ENCODE measurements at places on chromosomes 12 and 14.

- DNase-seq: no peak
Observed at GRCh38 chr14:21526672-21527317, 649 bp upstream of the SALL2 start.

DNA sequence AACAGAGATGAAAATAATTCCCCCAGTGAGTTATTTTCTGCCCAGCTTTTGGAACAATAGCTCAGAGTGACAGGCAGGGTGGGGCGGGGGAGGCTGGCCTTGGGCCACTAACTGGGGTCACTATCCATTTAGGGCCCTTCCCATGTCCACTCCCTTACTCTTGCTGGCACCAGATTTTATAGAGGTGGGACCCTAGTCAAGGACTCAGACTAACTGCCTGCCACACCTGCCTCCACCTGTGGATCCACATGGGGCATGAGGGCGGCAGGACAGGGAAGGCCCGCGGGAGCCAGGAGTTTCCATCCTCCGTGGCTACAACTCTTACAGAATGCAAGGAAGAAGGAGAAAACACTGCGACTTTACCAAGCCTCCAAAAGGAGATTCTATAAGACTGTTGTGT lies 10.1 kb downstream of the VDR start:
- no peak for DNase-seq

DNA sequence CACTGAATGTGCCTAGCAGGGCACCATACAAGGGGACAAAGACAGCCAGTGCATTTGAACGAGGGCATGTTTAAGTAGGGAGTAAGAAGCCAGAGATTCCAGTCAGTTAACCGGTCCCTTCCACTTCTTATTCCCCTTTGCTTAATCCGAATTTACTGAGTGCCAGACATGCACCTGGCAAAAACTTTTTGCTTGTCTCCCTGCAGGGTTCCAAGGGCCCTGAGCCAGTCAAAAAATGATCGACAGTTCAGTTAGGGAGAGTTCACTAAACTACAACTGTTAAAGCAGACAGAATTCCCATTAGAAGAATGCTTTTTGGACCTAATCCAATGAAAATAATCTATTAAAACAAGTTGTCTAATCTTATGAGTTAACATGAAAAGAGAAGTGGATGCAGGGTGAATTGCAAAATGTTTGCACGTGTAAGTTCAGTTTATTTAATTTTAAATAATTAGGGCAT lies 193.8 kb downstream of the TMTC2 start:
- no peak for DNase-seq

GRCh38 chr12:67928621-67929383 lies 60.4 kb upstream of the IFNG-AS1 start:
- no peak for DNase-seq

GRCh38 chr12:126912111-126912510 lies 1354.9 kb upstream of the TMEM132C start:
- DNase-seq: no peak

DNA sequence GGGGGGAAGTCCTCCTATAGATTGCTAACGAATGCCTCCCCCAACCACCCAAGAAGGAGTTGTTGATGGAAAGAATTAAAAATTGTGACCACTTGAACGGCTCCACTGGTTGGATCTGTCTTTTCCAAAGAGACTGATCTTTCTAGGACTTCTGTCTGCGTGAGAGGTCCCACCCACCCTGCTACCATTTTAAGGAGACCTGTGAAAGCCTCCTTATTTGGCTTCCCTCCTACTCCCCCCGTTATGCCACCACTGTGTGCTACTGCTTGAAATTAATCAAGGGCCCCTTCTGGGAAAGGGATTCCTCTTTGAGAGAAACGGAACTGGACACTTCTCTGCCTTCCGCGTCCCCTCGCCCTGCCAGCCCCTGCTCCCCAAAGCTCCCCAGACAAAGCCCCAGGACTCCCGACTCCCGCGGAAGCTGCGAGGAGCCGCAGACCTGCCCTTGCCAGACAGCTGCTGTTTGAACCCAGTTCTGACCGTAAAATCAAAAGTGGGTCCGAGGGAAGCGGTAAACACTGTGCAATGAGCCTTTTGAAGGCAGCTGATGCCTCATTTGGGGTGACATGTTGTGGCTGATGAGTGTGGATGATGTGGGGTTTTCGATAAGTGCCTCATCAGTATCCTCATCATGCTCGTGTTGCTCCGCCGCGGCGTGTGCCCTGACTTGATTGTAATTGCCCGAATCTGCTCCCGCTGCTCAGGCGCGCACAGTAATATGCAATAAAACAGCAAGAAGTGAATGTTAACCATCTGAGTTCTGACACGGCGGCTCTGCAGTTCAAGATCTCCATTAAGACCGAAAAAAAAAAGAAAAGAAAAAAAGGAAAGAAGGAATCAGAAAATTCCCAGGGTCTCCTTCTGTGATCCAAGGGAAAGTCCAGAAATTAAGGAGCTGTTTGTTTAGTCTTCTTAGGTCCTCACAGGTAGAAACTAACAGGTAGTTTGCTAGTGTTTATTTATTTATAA lies 48.2 kb downstream of the MBIP start:
- DNase-seq: no peak

DNA sequence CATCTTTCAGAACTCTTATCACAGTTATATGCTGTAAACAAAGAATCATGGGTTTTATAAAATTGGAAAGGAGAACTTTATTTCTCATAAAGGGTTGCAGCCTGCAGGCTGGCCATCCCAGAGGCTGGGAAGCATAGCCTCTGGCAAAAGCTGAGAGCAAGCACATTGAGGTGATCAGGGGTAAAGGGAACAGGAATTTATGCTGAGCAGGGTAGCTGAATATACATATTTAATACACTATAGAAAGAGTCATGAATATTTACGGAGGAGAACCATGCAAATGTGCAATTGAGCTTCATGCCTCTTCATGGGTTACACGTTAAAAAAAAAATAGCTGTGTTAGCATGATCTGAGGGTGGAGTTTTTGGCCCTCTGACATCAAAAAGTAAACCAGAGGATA lies 653.3 kb downstream of the NRXN3 start:
- no peak for DNase-seq

DNA sequence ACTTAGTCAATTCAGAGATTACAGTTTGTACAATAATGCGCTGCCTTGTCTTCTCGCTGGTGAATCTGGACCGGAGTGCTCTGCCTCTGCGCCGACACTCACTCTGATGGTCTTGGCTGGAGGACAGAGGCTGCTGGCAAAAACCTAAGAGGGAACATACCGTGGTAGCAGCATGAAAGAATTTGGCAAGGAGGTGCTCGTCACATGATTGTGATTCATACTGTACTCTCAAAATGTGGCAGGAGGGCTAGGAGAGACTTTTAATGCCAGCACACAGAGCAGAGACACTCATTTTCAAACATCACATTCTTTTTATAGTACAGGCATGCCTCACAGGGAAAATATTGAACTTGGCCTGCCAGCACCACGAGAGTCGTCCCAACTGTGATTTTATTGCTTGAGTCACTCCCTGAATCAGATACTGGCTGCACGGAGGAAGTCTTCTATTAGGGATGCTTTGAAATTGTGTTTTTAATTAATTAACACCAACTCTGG lies 67.8 kb downstream of the HMGA2 start:
- DNase-seq: no peak

DNA sequence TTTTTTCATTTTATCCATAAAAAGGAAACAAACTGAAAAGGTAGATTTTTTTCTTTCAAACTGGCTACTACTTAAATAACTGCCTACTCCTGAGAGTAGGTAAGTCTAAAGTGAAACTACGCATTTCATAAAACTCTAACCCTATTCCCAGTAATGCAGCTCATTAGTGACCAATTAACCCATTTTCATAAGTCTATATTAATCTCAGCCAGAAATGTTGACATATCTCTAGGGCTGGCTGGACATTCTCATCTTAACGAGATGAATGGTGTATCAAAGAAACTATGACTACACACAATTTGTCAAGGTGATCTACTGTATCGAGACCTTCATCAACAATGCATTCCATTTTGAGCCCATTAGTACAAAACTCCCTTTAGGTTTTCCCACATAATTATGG lies 57.2 kb downstream of the EPS8 start:
- no peak for DNase-seq

DNA sequence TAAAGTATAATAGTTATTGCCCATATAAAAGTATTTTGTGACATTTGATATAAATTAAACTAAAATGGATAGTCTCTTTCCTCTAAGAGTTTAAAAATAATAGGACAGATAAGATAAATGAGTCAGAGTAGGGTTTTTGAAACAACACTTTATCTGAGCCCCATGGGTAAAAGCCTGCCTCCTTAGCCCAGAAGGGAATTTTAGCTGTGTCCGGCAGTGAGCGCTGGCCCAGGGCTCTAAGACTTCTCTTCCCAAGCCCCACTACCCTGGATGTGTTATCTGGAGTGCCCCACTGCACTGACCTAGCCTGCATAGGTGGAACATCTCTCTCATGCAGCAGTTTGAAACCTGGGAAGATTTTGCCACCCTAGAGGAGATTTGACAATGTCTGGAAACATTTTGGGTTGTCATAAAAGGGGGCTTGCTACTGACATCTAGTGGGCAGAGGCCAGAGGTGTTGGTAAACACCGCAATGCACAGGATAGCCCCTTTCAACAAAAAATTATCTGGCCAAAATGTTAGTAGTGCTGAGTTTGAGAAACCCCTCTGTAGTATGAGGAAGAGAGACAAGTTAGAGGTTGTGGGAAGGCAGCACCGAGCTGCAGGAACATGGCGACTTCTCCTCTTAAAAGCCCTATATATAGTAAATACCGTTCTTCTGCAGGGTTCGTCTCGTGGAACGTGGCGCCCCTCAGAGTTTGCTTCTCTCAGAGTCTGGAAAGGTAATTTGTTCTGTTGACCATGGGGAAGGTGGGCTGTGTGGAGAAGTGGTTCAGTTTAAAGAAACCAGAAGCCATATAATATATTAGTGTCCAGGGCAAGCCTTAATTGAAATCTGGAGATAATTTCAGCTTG lies 29.3 kb upstream of the ATF1 start:
- no peak for DNase-seq

DNA sequence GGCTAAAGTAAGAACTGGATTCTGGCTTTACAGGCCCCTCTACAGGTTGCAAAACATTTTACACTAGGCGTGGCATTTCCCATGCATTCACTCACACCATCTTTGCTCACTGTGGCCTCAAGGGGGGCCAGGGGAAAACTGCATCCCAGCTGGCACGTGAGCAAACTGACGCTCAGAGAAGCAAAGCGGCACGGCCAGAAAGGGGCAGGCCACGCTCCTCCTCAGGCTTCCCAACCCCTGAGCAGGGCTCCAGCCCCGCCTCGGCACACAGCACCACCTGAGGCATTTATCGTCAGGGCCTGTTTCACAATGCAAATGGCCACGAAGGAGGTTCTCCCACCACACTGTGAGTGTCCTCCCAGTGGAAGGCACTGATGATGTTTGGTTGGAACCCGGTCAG lies 90.8 kb downstream of the BCL11B start:
- DNase-seq: no peak

- no peak for DNase-seq
Observed at GRCh38 chr12:38782359-38782758, 123.0 kb downstream of the CPNE8 start.

GRCh38 chr14:61147831-61148549 lies 133.1 kb downstream of the TMEM30B start:
- DNase-seq: no peak

DNA sequence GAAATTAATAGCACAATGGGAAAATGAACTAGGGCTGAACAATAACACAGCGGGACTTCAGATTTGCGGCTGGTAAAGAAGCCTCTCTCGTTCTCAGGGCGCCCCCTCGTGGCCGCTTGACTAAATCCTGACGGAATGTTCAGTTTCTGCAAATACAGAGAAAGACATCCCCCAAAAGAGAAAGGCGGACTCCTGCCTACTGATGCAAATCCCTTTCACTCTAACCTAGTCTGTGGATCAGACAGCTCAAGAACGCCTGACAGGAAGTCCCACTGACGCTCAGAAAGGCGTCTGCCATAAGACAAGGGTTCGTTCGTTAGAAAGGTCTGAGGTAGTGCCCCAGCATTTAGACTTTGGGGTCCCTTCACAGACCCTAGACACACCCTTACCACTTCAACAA lies 2.5 kb downstream of the NUAK1 start:
- peak; percentile 65 for DNase-seq

DNA sequence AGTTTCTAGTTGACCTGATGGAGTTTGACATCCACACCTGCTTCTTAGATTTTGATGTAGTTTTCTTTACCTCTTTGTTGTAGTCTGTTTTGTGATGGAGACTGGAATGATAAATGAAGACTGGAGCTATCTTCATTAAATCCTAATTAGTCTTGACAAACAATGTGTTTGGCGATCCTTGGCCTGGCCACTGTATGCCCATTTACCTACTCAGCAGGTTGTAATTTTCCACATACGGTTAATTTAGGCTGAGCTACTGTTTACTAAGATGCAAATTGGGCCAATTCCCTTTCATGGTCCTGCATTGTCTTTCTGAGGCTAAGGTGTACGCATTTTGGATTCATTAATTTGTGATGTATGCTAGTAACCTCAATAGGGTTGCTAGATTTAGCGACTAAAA lies at the start of gene TAS2R7:
TAS2R7 (minus strand) TSS at position 41 of the 400 bp plus-strand sequence. CDS start 57 bp downstream, outside the sequence.
- no peak for DNase-seq

GRCh38 chr12:75404231-75404630 lies 13.3 kb downstream of the GLIPR1L2 start:
- no peak for DNase-seq

- no peak for DNase-seq
Observed at GRCh38 chr14:99873653-99874052, 80.4 kb downstream of the EML1 start.

DNA sequence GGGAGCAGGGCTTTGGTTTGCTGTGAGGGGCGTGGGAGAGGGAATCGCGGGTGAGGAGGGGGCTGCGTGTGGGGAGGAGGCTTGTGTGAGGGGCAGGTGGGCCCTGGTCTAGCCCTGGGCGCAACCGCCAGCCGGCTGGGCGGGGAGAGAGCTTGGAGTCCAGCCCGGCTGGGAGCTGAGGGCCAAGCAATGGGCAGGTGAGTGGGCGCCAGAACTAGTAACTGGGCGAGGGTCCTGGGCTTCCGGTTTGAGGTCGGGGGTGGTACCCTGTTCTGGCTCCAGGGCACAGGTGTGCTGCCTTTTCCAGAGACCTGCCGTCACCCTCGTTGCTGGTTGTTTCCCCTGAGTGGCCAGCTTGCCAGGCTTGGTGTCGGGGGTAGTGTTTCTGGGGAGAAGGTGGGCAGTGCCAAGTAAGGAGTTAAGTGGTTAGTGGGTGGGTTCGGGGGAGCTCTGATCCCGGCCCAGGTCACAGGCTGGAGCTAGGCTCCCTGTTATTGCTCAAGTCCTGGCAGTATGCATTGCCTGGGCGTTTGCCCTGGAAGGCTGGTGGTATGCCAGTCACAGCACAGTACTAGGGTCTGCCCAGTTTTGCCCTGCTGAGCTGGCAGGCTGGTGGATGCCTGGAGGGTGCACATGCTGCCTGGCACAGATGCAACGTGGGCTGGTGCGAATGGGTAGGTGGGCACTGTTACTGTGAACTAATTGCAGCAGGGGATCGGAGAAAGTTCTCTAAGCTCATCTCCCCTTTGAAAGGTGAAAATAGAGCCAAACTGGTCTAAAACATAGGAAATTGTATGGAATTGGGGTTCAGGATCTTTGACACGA lies 683 bp downstream of the CIPC start:
- no peak for DNase-seq

DNA sequence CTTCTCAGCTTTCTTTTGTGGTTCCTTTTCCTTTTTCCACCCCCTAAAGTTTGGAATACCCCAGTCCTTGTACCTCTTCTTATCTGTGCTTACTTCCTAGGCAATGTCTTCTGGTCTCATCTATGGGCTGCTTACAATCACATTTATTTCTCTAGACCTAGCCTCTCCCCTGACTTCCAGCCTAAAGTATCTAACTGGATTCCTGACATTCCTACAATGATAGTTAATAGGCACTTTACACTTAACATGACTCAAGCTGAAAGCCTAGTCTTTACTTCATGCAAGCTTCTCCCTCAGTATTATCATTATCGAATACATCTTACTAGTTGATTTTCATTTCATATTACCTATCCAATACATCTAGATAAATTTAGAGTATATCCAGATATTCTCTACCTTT lies 21.2 kb downstream of the CLECL1 start:
- DNase-seq: no peak

All from stimulated activated CD4-positive, alpha-beta T cell treated with anti-CD3 and anti-CD28 coated beads, Interleukin-1b, Interleukin-23, amount 100 ng/mL, for 1 hour (primary cell).